ENCODE measurements at places on chromosomes 6 and 20.

- DNase-seq: no peak
Observed at GRCh38 chr6:110620065-110620464, 143.7 kb upstream of the SLC22A16 start.

GRCh38 chr6:80517525-80517924 lies 411.1 kb downstream of the BCKDHB start:
- DNase-seq: no peak

DNA sequence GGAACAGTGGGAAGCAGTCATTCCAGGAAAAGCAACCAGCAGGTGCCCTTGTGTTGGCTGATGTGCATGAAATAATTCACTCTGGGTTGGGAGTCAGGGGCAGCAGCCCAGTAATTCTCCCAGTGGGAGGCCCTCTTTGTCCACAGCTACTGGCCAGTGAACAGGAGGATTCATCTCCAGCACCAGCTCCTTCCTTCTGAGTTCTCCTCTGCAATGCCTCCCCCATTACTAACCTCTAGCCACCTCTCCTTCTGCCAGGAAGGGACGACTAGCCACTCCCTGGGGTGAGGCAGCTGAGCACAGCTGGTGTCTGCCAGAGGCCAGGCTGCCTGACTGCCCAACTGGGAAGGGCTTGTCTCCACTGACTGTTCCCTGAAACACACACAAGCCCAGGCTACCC lies 12.5 kb upstream of the R3HDML start:
- no peak for DNase-seq

- DNase-seq: no peak
Observed at GRCh38 chr6:34151321-34152041, 5.6 kb upstream of the GRM4 start.

DNA sequence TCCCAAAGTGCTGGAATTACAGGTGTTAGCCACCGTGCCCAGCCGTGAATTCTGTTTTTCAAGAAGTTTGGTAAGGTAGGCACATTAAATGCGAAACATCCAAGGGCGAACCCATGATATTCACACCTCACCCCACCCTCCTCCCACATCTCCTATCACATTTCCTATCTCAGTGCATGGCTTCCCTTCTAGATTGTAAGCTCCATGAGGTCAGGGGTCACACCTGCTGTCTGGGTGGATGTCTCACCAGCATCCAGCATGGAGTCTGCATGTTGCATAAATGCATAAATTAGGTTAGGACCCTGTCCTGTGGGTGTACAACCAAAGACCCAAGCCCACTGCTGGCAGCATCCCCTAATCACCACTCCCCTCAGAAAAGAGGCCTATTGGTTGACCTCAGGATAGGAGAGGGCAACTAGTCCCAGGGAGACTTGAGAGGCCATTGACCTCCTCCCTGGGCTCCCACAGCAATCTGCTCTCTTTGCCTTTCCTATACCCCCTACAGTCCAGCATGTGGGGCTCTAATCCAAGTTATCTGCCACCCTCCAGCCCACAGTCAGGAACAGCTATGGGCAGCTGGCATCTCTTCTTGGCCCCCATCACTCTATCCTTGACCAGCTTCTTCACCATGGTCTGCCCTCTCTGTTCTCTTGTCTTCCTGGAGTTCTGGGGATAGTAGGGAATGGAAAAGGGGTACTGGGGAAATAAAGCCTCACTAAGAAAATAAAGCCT lies 4.2 kb downstream of the PRRT1 start:
- no peak for DNase-seq

GRCh38 chr20:25286917-25287316 lies 39.0 kb downstream of the PYGB start:
- DNase-seq: no peak

GRCh38 chr6:38639498-38640215 lies at the start of gene BTBD9:
BTBD9 (minus strand) TSS chr6:38639929.
- DNase-seq: peak; percentile 57

Data from activated CD4-positive, alpha-beta T cell treated with anti-CD3 and anti-CD28 coated beads, Interleukin-2, amount 50 U/mL, for 24 hours (primary cell).